ENCODE measurements at places on chromosomes 3 and 15.

DNA sequence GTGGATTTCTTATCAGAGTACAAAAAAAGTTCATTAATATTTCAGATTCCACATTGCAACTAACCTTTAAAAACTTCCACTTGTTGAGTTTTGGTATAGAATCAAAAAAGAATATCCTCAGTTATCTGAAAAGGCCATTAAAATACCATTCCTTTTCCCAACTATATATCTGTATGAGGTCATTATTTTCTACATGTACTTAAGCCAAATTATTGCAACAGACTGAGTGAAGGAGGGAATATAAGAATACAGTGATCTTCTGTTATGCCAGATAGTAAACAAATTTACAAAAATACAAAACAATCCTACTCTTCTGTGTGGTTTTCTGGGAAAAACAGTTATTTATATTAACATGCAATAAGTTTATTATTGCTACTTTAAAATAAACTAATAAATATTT, 5.7 kb upstream of the GANC start:
- DNase-seq = no peak

- no peak for DNase-seq
Observed at GRCh38 chr3:126665959-126666657, 11.2 kb upstream of the TXNRD3 start.

- no peak for DNase-seq
Observed at GRCh38 chr3:191997579-191998268, 536.8 kb downstream of the PYDC2 start.

- no peak for DNase-seq
Observed at GRCh38 chr3:196122021-196122687, 40.3 kb upstream of the TFRC start.

DNA sequence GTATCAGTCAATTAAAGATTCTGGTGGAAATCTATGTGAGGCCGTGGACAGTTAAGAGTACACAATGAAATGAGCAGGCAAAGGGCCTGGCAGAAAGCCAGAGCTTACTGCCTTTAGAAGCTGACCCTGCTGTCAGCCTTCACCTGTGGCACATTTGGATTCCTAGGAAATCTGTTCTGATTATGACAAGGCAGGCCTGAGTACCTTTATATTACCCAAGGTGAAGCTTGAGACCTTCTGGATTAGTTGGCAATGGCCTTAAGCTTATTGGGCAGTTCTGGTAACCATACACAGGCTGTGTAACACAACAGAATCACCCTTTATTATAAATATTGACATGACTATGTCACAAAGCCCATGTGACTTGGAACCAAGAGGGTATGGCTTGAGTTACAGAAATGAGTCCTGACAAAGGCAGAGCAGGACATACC, 43.2 kb downstream of the NBEAL2 start:
- no peak for DNase-seq

DNA sequence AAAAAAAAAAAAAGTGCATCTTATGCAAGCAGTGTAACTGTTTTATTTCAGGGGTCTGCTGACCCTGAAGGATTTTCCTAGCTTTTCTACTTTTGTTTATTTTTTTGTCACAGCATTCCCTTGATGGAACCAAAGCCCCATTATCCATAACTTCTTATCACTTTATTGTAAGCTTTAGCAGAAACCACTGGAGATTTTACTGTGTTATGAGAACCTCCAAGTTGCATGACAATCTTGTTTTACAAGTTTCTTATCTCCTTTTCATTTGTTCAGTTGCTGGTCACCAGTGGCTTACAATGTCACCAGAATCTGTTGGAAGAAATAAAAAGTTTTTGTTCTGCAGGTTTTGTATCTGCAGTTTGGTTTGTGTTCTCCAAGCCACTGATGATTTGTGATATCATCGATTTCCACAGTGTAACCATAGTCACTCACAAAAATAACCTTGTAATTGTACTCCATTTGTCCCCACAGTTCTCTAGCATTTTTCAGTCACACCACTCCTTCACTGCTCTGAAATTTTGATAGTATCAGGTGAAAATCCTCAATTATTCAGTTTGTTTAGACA, 660.0 kb downstream of the RBMS3 start:
- no peak for DNase-seq

- DNase-seq = no peak
Observed at GRCh38 chr3:9913601-9914000, 3.3 kb upstream of the IL17RC start.

GRCh38 chr3:122299215-122299614, 25.8 kb upstream of the CSTA start:
- DNase-seq = no peak

DNA sequence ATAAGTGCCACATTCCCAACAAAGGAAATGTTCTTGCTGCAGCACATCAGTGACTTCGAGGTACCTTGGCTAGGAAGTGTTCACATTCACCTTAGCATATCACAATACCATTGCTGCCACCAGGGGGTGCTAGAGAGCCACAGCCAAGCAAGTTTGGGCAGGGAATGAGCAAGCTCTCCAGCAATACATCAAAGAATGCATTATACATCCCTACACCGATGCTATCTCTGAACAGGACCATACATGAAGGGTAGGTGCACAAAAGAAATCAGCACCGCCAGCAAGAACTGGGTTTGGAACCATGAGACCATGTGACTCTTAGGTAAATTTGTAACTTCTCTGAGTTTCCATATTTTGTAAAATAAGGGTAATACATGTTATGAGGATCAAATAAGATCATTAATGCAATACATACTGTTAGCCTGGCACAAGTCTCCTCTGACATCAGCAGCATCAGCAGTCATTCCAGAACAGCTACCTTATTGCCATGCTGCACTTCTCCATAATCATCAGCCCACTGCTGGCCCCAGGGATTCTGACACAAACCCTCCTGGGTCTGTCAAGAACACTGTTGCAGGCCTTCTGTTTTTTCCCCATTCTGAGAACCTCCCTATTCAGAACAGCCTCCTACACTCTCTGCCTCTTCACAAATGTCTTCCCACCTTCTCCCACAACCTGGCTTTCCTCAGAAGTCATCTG, 37.5 kb downstream of the RYK start:
- peak; percentile 69 for DNase-seq

DNA sequence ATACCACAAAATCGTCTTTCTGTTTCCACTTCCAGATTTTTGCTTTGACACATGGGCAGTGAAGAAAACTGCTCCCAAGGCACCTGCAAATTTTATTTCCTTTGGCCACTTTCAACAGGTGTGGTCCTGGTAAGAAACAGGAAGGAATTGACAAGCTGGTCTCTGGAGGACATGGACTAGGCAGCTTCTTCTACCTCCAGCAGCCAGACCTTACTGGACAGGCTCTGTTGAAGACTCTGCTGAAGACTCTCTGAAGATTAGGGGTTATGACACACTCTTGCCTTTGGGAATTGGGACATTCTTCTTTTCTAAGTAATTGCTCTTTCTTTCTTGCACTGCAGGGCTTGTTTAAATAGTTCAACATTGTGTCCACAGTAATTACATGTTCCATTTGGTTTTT, 147.7 kb upstream of the DCBLD2 start:
- no peak for DNase-seq

DNA sequence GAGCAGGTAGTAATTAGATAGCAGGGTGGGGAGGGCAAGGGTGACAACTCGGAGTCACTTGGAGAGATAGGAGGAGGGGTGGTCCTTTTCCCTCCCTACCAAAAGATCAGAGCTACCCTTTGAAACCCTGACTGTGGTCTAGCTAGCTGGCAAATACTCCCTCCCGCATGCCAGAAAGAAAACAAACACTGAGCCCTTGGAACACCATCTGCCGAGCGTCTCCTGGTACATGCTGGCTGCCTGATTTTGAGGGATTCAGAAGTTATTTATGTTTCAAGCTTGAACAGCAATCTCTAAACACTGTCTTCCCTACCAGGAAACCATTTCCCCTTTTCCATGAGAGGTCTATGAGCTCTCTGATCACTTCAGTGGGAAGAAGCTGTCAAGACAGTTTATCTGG, 291.6 kb upstream of the CFAP20DC start:
- DNase-seq = no peak

- DNase-seq = no peak
Observed at GRCh38 chr3:85161544-85161943, 202.8 kb downstream of the CADM2 start.

DNA sequence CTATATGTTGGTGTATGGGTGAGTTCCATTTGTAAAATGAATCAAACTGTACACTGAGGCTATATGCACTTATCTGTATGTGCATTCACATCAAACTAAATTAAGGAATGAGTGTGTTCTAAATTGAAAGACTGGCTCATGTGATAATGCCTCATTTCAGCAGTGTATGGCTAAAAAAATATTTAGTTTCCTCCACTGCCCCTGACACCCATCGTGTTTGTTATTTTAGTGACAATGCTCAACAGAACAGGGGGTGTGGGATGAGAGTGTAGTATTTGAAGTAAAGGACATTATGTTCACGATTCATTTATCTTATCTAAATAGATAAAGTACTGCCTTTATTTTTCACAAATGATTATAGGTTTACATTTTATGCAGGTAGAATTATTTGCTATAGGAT, 301.1 kb upstream of the ARPP21 start:
- no peak for DNase-seq

GRCh38 chr3:149224736-149225594, 3.3 kb upstream of the CP start:
- DNase-seq = no peak

DNA sequence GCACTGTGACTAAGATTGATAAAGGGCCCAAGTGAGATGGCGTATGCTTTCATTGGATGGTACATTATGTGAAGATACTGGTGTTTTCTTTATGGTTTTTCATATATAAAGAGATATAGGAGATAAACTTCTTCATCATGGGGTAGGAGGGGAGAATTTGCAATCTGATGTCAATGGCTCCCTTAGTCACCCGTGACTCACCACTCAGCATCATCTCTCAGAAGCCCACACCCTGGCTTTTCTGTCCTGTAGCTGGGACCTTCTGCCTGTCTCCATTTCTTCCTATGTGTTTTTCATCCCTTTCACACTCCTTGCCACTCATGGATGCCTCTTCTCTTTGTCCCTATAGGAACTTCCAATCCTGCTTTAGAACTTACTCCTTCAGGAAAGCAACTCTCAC, 114.3 kb upstream of the SEMA6D start:
- no peak for DNase-seq

GRCh38 chr3:87333393-87333892, 57.1 kb upstream of the POU1F1 start:
- no peak for DNase-seq

GRCh38 chr3:165725296-165725695, 111.9 kb downstream of the BCHE start:
- no peak for DNase-seq

DNA sequence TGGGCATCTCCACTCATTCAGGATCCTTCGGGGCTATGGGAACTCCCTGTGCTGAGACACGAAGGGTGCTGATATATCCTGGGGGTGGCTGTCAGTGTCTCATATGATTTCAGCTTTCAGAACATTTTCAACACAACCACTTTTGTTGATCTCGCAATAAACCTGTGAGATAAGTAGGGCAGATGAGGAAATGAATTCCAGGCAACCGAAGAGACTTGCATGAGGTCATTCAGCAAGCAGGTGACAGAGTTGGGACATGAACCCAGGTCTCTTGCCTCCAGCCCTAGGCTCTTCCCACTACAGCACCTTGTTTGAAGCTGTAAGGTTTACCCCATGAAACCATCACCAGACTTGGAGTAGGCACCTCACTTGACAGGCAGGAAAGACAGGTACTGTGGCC, 16.6 kb downstream of the DUOX1 start:
- DNase-seq = no peak

DNA sequence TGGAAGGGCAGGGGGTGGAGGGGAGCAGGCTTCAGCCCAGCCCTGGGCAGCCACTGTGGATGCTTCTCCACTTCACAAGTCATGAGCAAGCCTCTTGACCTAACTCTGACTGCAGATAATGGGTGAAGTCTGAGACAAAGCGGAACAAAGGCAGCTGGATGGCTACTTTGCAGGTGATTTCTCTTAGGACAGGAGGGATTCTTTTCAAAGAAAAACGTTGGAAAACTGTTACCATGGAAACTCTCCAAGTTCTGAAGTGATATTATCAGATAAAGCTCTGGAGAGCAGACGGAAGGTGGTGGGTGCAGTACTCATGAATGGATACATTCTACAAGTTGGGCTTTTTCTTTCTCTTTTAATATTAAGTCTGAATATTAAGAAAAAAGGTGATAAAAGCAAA, 254.2 kb upstream of the SLCO3A1 start:
- no peak for DNase-seq

DNA sequence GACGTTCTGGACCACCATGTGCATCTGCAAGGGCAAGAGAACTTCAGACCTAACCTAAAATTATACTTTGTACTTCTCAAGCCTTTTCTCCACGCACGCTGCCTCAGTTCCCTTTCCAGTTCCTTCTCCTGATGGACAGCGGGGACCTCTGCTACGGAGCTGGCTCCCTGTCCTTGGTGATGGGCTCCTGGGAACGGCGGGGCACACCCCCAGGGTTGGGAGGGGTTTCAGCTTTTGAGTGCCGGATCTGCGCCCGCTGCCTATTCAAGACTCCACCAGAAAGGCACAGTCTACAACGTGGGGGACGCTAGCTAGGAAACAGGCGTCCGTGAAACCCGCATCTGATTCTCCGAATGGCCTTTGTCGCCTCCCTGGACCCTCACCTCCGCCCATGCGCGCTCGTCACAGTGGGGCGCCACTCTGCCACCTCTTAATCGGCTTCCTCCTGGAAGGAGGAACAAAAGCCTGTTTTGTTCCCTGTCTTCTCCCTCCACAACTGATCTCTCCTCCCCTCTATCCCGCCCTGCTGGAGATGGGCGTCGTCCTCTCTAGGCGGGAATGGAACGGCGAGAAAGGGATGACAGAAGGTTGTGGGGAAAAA, 2.2 kb downstream of the GPR149 start:
- DNase-seq = peak; percentile 26

- DNase-seq = no peak
Observed at GRCh38 chr3:76400141-76400540, 614.8 kb upstream of the ZNF717 start.

DNA sequence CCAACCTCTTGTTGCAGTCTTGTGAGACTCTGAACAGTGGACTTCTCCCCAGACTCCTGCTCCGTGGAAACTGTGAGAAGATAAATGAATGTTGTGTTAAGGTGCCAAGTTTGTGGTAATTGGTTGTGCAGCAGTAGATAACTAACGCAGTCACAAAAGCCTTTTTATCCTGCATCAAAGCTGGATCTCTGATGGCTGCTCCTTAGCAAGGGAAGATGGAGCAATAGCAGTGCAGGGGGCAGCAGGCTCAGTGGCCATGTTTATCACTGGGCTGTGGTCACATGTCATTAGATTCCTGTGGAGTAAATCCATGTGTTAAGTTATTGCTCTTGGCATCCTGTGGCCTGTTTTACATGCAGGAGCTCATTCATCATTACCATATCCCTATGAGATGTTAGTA, 13.5 kb downstream of the CMTM7 start:
- no peak for DNase-seq

Measured in NCI-H1436 (cell line).